HS-5 (cell line): ENCODE measurements at places on chromosomes 16 and 17.

DNA sequence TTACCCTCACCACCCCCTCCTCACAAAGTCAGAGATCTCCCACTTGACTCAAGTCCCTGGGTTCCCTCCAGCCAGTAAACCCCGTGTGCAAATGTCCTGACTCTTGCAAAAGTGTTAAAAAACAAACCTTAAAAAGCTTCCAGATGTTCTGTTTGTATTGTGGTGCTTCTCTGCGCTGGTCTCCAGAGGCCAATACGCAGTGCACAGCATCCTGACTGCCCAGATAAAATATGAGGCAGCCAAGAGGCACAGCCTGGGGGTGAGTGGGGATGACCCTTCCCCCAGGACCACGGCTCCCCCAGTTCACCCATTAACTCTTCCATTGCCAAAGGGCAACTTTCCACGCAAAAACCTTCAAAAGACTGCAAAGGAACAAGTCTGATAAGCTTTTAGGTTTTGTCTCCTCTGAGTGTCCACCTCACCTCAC is 291.8 kb downstream of the SOX9 start:
- DNase-seq = no peak

- no peak for DNase-seq
Observed at GRCh38 chr16:57585051-57585687, 42.7 kb downstream of the ADGRG5 start.

DNA sequence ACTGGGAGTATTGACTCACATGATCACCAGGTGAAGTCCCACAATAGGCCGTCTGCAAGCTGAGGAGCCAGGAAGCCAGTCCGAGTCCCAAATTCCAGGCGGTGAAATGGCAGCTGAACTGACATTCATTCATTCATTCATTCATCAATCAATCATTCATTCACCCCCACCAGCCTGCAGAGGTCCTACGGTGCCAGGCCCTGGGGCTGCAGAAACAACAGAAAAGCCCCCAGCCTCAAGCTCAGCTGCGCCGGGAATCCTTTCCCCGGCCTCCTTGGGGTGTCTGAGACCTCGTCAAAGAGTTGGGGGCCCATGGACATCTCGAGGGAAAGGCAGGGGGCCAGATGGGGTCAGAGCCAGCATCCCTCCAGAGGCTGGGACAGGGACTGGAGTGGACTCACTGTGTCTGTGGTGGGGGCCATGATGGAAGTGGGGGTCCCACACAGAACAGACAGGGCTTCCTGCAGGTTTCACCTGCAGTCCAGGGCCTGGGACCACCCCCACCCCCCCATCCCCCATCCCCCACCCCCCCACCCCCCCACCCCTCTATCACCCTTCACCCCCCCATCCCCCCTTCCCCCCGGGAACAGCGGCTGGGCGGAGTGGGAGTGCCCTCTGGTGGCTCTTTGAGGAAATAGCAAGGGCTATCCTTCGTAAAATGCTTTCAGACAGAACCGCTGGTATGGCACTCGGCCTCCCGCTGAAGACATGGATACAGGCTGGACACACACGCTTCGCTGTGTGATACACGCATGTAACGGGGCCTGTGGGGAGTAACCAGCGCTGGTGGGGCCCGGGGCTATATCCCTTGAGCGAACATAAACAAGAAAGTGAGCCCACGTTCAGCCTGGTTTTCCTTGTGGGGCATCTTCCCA is 8.5 kb upstream of the ZC3H18 start:
- no peak for DNase-seq

GRCh38 chr17:49779739-49780231 is 8.7 kb upstream of the KAT7 start:
- peak; percentile 79 for DNase-seq

DNA sequence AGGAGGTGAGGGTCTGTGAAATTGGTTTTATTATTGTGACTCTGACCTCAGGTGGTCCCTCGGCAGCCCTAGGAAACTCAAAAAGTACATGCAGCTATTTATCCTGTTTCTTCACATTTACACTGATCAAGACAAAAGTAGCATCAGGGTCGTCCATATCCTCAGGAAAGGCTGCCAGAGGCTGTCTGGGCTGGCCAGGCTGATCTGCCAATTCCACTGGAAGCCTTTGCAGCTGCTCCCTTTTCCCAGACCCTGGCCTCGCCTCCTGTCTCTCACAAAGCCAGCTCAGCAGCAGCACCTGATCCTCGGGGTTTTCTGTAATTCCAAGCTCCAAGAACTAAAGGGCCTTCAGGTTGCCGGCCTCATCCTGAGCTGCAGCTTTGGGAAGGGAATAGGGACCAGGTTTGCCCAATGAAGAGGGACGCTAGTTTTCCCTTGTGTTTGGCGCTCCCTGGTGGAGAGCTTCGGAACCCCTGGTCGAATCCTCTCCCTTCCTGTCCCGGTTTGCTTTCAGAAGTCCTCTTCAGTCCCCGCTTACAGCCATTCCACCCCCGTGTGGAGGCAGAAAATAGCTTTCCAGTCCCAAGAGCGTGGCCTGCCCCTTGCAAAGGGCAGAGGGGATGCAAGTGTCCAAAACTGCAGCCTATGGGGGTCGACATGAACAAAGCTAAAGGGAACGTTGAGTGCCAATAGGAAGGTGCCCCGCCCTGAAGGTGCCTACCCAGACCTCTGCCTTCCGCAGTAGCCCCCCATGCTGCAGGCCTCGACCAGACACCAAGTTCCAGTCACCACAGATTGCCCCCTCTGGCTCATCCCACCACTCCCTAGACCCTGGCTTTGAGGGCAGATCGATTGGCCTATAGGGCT is 13.4 kb downstream of the MFSD6L start:
- peak; percentile 14 for DNase-seq

DNA sequence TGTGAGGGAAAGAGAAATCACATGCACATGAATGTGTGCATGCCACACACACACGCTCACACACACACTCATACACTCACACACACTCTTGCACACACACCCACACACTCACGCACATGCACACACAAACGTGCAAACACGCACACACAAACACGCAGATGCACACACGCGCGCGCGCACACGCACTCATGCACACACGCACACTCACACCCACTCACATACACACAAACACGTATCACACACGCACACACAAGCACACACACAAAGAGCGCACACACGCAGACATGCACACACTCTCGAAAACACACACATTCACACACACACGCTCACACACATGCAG is 72.2 kb downstream of the GAS7 start:
- DNase-seq = no peak

- peak; percentile 47 for DNase-seq
Observed at GRCh38 chr17:64259922-64260321, 3.1 kb downstream of the TEX2 start.

- no peak for DNase-seq
Observed at GRCh38 chr17:57247913-57248312, 8.4 kb upstream of the MSI2 start.

DNA sequence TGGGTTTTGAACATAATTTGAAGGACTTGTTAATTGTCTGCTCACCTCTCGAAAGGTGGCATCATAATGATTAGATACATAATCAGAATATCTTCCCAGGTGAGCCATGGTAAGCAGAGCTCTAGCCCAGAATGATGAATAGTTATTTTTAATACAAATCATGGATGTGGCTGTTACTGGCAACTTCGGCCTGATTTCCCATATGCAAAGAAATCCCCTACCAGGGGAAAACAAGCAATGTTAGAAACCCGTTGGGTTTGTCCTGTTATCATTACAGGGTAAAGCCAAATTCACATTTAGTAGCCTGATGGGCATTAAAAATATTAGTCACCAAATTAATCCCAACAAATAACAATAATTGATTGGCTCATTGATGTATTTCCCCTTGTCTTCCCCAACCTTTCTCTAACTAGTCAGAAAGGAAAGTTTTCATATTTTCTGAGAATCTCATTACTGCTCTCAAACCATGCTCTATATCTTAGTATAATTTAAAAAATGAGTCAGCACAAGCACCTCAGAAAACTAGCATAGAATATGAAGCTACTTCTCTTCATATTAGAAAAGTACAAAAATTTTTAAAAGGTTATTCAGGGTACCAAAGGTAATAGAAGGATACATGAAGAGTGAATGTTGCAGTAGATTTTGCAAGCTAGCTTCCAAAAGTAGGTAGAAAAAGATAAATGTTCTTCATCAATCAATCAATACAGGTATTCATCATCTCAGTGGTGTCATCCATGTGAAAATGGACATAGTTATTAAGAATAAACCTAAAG is 5.0 kb downstream of the STAT5B start:
- DNase-seq = no peak

GRCh38 chr17:35866341-35866950 is 2.2 kb downstream of the HEATR9 start:
- no peak for DNase-seq

DNA sequence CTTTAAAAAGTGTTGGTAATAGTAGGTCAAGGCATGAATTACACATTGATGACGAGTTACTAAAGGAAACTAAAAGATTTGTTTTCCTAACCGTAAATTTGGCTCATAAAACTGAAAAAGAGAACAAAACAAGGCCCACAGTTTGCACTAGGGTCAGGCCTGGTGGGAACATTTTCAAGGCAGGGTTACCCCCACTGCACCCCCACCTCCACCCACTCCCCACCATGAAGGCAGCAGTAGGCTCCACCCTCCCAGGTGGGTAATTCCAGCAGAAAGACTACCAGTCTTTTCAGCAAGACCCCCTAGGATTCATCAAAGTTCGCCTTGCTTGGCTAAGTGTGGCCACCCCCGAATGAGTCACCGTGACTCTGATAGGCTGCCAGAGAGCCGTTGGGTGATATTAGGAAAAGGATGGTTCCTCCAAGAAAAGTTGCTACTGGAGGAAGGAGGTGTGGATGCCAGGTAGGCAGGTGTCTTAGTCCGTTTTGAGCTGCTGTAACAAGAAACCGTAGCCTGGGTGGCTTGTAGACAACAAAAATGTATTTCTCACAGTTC is 8.6 kb downstream of the DNAAF1 start:
- DNase-seq = no peak

DNA sequence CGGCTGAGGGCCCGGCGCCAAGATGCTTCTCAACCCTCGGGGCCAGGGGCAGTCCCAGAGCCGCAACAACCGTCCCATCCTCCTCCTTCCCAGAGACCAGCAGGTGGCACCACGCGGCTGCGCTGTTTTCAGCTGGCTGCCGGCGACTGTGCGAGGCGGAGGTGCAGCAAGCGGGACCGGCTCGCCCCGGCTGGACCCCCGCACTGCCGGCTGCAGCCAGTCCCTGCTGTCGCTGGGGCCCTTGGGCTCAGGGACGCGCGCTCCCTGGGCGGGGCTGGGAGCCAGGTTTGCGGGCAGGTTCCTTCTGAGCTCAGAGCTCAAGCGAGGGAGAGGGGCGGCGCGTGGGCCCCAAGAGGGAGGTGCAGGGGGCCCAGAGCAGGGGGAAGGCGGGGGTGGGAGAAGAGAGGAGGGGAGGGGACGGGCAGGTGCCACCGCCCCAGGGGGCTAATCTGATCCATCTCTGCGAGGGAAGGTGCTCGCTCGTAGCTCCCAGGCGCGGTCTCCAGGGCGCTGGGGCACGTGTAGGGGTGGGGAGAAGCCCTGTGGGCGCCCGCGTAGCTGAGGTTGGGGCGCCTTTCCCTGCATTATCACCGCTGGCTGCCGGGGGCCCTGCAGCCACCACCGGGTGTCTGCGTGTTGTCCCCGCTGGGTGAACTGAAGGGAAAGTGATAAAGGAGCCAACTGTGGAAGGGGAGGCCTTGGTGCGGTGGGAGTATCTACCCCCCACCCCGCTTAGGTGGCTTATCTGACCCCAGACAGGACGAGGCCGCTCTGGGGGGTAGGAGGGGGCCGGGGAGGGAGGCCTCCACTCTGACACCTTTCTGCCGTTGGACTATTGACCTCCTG is 24.2 kb downstream of the STAT5A start:
- no peak for DNase-seq

DNA sequence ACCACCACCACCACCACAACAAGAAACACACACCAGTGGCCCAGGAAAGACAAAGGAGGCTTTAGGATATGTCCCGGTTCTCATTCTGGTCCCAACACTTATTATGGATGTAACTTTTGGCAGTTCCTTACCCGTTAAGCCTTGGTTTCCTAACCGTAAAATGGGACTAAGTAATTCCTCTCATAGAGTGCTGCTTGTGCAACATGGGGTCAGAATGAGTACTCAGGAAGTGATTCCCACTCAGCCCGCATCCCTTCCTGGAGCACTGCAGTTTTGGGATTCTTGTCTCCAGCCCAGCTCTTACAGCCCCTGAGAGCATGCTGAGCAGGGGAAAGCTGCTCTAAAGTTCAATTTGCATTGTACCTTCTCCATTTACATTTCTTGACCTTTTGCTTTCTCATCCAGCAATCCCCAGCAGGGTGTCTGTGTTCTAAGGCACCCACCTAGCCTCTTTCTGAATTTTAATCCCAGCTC is 262.6 kb downstream of the PRKCA start:
- DNase-seq = no peak
